Breast epithelium (tissue), 4 donors: ENCODE measurements at places on chromosomes 7 and 10. TPM values are rescaled to one million over a fixed set of nuclear protein-coding genes. Genes with fewer than 3 reads are reported as not detected.

The NPC1L1 gene
- total RNA-seq, result 0.16 TPM

The TMEM176B gene
- 49.1 TPM for total RNA-seq

The PRLHR gene
- not detected for total RNA-seq

The APBB1IP gene
- total RNA-seq, result 3.5 TPM

The NOBOX gene
- total RNA-seq, result not detected

- H3K4me1 ChIP-seq, result no peaks in the 10 kb centered on the region
- no peak overlapping the region for H3K27ac ChIP-seq
- DNase-seq, result peak; percentile 22
These were observed 190.3 kb upstream of the SHH start for GRCh38 chr7:156002362-156003066.

DNA sequence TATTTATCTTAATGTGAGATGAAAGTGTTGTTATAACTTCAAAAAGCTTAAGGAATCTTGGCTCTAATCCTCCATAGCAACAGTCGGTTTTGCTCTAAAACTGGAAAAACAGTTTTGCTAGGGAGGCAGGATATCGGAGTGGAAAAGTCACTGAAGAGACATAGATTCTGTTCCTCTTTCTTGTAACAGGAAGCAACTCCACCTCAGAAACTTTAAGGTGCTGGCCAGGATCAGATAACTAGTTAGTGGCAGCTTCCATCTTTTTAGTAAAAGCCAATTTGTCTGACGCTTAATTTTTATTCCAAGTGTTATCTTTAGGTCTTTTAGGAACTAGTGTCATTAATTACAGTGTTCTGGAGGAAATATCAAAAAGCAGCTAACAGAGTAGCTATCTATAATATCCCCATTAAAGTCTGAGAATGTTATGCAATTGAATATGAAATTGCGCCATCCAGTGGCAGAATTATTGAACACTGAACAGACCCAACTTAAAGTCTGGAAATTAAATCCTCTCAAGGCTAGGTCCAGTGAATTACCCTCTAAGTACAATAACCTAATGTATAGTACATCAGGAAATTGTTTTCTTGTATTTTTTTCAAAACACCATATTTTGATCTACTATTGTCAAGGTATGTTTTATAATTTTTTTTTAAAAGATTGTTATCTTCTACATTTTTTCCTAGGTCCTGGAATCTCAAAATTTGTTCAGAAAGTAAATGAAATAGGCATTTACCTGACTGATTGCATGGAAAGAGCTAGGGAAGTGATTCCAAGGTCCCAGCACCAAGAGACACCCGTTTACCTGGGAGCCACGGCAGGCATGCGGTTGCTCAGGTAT lies 65.9 kb upstream of the CC2D2B start:
- no peak overlapping the region for H3K4me3 ChIP-seq
- H3K27ac ChIP-seq, result peak overlapping the region; percentile 50
- no peaks in the 10 kb centered on the region for H3K36me3 ChIP-seq
- no peak for DNase-seq
- H3K27me3 ChIP-seq, result no peaks in the 10 kb centered on the region
- peaks cover 4% of the 10 kb centered on the region for H3K4me1 ChIP-seq

DNA sequence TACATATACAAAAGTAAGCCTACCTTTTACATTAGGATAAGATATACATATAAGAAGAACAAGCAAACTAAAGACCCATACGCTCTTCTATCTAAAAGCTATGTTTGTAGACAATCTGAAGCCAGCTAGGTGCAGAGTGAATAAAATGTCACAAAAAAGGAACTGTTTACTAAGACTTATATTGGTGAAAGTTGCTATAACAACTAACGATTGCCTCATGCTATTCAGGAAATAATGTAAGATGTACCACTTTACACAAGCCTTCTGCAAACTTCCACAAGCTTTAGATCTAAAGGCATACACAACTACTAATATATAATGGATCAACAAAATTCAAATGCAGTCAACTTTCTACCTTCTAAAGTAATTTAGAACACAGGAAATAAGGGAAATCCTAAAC lies 175.1 kb downstream of the SRPK2 start:
- no peak overlapping the region for H3K4me3 ChIP-seq
- H3K27me3 ChIP-seq, result no peaks in the 10 kb centered on the region

DNA sequence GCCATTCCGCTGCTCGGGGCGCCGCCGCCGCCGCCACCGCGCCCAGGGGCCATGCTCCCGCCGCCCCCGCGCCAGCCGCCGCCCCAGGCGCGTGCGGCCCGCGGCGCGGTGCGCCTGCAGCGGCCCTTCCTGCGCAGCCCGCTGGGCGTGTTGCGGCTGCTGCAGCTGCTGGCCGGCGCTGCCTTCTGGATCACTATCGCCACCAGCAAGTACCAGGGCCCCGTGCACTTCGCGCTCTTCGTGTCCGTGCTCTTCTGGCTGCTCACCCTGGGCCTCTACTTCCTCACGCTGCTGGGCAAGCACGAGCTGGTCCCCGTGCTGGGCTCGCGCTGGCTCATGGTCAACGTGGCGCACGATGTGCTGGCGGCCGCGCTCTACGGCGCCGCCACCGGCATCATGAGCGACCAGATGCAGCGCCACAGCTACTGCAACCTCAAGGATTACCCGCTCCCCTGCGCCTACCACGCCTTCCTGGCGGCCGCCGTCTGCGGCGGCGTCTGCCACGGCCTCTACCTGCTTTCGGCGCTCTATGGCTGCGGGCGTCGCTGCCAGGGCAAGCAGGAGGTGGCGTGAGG lies 383 bp downstream of the MARVELD1 start:
- peak; percentile 66 for DNase-seq
- no peaks in the 10 kb centered on the region for H3K36me3 ChIP-seq
- H3K4me3 ChIP-seq, result peak overlapping the region; percentile 89
- peak overlapping the region; percentile 93 for H3K27ac ChIP-seq

GRCh38 chr7:44764081-44764480 lies 15.4 kb downstream of the ZMIZ2 start:
- H3K27ac ChIP-seq, result no peak overlapping the region
- DNase-seq, result no peak
- H3K4me3 ChIP-seq, result no peak overlapping the region
- H3K36me3 ChIP-seq, result peaks cover 4% of the 10 kb centered on the region
- H3K27me3 ChIP-seq, result no peaks in the 10 kb centered on the region

DNA sequence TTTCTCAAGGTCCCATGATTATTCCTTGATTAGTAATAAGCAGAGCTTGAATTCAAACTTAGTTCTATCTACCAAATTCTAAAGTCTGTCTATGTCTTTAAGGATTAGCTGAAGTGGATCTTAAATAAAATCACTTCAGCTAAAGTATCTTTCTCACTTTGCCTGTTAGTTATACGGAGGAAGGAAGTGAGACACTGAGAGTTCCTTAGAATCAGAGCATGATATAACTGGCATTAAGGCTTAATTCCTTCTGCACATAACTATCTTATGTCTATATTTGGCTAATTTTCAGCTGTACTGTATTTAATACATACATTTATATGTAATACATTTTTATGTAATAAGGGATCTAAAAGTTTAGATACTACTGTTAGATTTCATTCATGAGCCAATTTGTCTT lies 491.1 kb upstream of the GHITM start:
- no peak overlapping the region for H3K27ac ChIP-seq
- no peaks in the 10 kb centered on the region for H3K27me3 ChIP-seq
- H3K36me3 ChIP-seq, result no peaks in the 10 kb centered on the region

DNA sequence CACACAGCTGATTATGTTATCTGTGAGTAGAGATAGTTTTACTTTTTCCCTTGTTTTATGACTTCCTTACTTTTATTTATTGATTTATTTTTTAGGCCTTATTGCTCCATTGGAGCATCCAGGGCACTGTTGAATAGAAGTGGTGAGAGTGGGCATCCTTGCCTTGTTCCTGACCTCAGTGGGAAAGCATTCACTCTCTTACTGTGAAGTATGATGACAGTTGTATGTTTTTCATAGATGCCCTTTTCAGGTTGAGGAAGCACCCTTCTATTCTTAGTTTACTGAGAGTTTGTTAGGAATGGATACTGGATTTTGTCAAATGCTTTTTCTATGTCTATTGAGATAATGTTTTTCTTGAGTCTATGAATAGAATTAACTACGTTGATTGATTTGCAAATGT lies 88.6 kb downstream of the XRCC2 start:
- DNase-seq, result no peak
- H3K4me3 ChIP-seq, result no peak overlapping the region
- H3K36me3 ChIP-seq, result no peaks in the 10 kb centered on the region
- H3K4me1 ChIP-seq, result no peaks in the 10 kb centered on the region
